GM23248 (cell line): ENCODE measurements at places on chromosomes 11 and 22. TPM values are rescaled to one million over a fixed set of nuclear protein-coding genes. Genes with fewer than 3 reads are reported as not detected.
A peak's percentile ranks its signal among the peaks of the same experiment; 100 is the strongest.

- DNase-seq, result no peak
These were observed 26.7 kb downstream of the ALKBH3 start for GRCh38 chr11:43907028-43907975.

DNA sequence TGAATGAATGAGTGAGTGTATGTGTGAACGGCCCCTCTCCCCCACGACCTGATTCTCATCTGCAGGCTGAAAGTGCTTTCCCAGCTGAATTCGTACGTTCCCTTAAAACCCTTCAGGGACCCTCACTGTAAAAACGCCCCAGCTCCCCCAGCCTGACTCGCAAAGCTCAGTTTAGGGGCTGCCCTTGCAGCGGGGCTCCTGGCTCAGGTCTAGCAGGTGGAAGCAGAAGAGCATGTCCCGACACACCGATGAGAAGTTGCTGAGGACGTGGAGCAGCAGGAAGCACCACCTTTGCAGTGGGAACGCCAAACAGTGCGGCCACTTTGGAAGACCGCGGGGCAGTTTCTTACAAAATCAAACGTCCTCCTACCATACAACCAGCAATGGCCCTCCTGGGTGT is 3.6 kb upstream of the MRPL23 start:
- DNase-seq, result peak; percentile 9

- peak; percentile 95 for DNase-seq
These were observed 292.2 kb downstream of the ST3GAL4 start for GRCh38 chr11:126647735-126648134.

DNA sequence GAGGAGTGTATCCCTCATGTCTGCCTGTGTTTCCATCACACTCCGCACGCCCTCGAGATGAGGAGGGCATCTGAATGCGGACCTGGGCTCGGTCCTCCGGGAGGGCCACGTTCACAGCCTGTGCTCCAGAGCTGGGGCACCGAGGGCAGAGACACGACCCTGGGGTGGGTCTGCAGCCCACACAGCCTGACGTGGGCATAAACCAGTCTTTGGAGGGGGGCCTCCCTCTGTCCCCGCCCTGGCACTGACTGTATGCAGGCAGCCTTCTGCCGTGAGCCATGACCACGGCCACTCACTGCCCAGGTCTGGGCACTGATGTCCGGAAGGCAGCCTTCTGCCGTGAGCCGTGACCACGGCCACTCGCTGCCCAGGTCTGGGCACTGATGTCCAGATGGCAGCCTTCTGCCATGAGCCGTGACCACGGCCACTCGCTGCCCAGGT is 1425.1 kb downstream of the BRD1 start:
- DNase-seq, result no peak

DNA sequence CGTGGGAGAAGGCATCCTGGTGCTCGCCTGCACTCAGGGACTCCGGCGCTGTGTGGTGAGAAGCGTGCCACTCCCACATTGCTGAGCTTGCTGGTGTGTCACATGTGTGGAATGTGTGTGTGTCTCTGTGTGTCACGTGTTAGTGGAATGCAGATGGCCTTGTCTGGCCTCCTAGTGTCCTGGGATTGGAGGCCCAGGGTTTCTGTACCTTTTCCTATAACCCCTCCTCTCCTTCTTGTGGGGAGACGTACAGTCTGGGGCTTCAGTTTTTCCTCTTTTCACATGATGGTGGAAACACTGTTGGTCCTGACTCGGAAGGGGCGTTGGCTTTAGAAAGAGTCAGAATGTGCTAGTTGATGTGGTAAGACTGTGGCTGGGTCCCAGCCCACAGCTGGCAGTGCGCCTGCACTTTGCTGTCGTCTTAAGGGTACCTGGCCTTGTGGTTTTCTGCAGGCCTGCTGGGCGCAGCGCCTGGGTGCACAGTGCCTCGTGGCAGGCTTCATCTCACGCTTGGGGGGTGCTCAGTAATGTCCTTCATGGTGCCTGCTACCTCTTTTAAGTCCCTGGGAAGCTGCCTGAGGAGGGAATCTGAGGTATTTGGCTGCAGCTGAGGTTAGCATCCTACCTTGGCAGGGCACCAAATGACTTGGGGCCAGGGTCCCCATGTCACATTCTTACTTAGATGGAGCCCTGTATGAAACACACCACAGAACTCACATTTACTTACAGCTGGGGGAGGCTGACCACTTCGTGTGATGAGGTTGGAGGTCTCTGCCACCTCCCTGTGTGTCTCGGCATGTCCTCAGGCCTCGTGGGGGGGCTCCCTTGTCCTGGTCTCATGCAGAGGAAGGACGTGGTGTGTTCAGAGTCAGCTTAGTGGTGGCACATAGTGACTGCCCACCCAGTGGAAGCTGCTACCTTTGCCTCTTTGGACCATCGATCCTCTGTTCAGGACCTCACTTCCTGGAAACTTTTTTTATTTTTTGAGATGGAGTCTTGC is 61.9 kb downstream of the MED15 start:
- peak; percentile 99 for DNase-seq

GRCh38 chr11:76194872-76195668 is 11.2 kb downstream of the WNT11 start:
- peak; percentile 60 for DNase-seq

DNA sequence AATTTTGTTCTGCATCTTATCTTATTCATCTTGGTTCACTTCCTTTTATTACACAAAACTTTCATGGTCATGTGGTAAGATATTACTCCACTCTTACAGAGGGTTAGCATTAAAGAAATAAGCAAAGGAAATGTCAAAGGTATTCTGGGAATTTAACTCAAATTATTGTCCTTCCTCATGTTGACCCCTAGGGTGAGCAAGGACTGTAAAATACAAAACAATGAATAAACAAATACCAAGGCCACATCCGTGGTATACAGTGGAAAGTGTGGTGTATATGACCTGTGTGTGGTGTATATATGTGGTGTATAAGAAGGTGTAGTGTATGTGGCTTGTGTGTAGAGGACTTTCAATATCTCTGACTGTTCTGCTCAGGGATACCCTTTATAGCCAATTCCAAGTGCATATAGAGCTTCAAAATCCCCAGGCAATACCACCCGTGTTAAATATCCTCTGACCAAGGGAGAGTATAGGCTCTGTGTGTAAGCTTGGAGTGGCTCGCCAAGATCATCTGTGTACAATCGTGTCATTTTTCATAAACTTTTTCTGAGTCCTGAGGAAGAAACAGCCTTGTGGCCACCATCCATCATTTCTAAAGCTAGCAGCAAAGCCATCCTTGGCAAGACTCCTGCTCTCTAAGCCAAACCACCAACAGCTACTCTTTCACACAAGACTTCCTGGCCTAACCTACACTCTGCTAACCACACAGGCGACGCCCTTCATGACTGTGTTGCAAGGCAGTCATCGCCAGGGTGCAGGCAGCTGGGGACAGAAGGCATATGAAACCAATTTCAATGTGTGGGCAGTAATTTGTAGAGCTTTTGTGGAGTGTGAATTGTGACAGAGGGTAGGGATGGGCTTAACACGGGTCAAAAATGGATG is 548.0 kb downstream of the ETS1 start:
- DNase-seq, result peak; percentile 98

DNA sequence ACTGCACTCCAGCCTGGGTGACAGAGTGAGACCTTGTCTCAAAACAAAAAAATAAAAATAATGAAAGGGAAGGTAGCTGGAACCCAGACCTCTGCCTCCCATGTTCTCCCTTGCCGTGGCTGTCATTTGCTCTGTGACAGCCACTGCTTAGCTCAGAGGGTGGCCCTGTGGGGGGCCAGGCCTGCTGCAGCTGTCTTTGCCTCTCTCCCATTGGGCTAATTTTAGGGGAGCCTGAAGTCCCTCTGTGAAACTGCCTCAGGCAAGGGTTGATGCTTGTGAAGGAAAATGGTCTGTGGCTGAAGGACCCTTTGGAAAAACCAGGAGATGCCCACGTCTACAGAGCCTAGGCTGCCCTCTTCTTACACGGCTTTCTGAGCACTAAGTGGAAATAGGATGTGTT is 42.9 kb downstream of the C11orf91 start:
- DNase-seq, result no peak

DNA sequence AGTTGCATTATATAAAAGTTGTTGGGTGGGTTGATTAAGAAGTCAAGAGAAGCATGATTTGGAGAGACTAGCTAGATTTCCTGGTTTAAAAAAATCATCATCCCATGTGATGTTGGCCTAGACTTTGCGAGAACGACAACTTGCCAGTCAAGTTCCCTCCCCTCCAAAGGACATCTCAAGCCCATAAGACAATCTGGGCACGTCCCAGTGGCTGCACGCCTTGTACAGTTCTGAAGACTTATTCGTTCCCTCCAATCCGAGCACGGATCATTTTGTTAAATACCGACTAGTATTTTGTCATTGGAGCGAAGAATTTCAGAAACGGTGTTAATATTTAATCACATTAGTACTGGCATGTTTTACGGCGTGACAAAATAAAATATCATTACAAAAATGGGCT is 8.0 kb downstream of the MN1 start:
- DNase-seq, result no peak

DNA sequence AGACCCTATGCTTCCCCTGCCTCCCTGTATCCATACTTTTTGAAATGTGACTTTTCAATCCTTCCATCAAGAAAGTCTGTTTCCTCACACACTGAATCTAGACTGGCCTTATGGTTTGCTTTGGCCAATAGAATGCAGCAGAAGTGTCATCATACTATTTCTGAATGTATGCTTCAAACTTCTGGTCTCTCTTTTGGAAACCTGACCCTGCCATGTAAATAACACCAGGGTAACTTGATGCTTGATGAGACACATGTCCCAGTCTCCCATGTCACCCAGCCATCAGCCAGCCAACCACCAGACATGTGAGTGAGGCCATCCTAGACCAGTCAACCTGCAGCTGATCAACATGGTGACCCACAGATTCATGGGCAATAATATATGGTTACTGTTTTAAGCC is 29.7 kb upstream of the CAVIN3 start:
- DNase-seq, result no peak

DNA sequence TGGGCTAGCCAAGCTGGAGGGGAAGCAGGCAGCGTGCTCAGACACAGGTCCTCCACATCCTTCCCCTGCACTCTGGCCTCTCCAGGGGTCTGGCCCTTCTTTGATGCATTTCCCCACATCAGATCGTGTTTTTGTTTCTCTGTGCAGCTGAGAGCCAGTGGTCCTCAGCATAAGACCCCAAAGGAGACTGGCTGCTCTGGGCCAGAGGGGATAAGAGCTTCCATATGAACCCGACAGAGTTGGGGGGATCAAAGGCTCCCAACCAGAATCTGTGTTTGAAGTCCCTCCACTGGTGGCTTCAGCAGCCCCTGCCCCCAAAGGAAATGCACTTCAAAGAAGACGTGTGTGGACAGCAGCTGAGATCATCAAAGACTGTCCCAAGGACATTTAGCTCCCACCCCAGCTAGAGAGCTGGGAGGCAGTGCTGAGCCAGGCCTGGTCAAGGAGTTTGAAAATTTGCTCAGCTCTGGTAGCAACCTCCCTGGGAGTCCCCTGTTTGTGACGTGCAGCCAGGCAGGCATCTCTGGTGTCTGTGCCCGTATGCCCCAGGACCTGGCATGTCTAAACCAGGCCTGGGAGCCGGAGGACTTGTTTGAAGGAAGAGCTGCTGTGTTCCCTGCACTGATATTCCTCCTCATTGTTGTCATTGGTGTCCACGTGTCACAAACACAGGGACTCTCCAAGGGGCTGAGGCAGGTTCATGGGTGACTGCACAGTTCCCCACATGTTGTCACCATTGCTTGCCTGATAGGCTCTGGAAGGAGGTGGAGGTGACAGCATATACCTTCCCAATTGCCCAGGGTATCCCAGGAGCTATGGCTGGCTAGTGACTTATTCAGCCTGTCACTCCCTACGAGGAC is 99.0 kb downstream of the AMOTL1 start:
- DNase-seq, result no peak

DNA sequence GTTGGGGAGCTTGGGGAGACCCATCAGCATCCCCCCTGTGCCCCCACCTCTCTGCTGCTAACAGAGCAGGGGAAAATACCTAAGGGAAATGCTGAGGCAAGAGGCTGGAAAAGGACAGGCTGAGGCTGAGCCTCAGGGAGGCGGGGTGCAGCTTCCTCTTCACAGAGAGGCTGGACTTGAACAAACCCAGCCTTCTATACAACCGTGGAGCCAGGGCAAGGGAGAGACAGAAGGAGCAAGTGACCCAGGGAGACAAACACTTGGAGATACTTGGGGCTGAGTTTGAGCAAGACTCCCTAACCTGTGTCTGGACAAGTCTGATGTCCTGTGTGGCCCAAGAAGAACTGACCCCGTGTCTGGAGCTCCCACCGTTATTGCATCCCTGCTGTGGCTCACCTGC is at the start of gene SLCO2B1:
Gene SLCO2B1, plus strand, starts transcription at position 229 of the 400 bp plus-strand sequence. CDS start 275 bp downstream, outside the sequence.
- DNase-seq, result no peak

GRCh38 chr11:101907815-101908214 is 7.0 kb upstream of the CEP126 start:
- DNase-seq, result no peak

GRCh38 chr11:9527481-9528135 is 45.9 kb upstream of the WEE1 start:
- peak; percentile 91 for DNase-seq

Gene CNTF
- 1.6 and 3.9 TPM in 2 replicates for total RNA-seq

Gene ZDHHC8
- total RNA-seq, result 18.7 and 22.8 TPM in 2 replicates

Gene C11orf65
- not detected in 2 replicates for total RNA-seq

Gene MGAT3
- total RNA-seq, result not detected in 2 replicates

Gene RTN4RL2
- total RNA-seq, result 0.32 TPM in 1 of 2 replicates, not detected in the other

Gene GDPD4
- total RNA-seq, result not detected in 2 replicates
